ENCODE measurements at places on chromosomes 5 and 9.

- no peak for DNase-seq
- no peaks in the 10 kb centered on the region for H3K4me1 ChIP-seq
- no peak overlapping the region for H3K4me3 ChIP-seq
- no peaks in the 10 kb centered on the region for H3K36me3 ChIP-seq
- no peaks in the 10 kb centered on the region for H3K27me3 ChIP-seq
These were observed 72.8 kb upstream of the MTAP start for GRCh38 chr9:21729648-21730047.

- H3K27ac ChIP-seq: no peak overlapping the region
- no peaks in the 10 kb centered on the region for H3K36me3 ChIP-seq
- no peak overlapping the region for H3K4me3 ChIP-seq
- DNase-seq: no peak
These were observed 1660.8 kb upstream of the ACO1 start for GRCh38 chr9:30723656-30724055.

GRCh38 chr9:108134486-108135128 lies 645.0 kb upstream of the KLF4 start:
- no peak overlapping the region for H3K4me3 ChIP-seq
- H3K27me3 ChIP-seq: no peaks in the 10 kb centered on the region
- no peaks in the 10 kb centered on the region for H3K4me1 ChIP-seq
- no peaks in the 10 kb centered on the region for H3K36me3 ChIP-seq

GRCh38 chr9:107755246-107755645 lies 265.7 kb upstream of the KLF4 start:
- H3K4me1 ChIP-seq: peaks cover 5% of the 10 kb centered on the region
- no peak overlapping the region for H3K4me3 ChIP-seq
- H3K36me3 ChIP-seq: no peaks in the 10 kb centered on the region
- H3K27ac ChIP-seq: no peak overlapping the region

GRCh38 chr9:100309992-100310391 lies 42.8 kb downstream of the TEX10 start:
- no peak overlapping the region for H3K4me3 ChIP-seq
- no peak for DNase-seq
- H3K4me1 ChIP-seq: no peaks in the 10 kb centered on the region
- no peaks in the 10 kb centered on the region for H3K36me3 ChIP-seq
- no peaks in the 10 kb centered on the region for H3K27me3 ChIP-seq
- no peak overlapping the region for H3K27ac ChIP-seq

DNA sequence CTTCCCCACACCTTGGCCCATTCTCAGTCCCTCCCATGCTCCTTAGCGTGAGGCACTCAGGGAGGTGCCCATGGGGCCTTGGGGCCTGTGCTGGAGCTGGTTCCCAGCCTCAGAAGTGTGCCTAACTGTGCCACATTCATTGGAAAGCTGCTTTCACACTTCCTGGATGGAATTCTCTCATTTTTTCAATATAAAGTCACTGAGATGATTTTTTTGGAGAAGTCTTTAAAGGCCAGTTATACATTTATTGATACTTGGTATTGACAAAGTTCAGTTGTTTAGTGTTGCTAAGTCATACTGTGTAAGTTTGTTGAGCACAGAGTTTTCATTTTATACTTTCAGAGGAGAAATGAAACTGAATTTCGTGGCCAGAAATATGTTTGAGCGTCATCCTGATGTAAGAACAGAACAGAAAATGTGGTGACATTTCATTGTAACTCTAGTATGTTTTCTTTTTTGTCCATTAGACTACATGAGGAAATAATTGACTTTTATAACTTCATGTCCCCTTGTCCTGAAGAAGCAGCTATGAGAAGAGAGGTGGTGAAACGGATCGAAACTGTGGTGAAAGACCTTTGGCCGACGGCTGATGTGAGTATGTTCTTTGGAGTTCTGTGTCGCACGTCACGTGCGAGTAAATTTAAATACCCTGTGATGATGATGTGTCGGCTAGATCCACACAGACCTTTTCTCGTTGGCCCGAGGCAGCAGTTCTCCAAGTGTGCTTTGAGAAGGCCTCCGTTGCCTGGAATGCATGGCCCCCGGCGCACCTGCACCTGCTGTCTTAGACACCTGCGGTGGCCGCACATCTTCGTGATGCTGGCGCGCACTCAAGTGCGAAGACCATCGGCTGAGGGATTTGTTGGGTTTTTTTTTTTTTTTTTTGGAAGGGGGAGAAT lies 24.1 kb downstream of the TENT4A start:
- no peaks in the 10 kb centered on the region for H3K27me3 ChIP-seq
- H3K4me3 ChIP-seq: no peak overlapping the region
- no peak for DNase-seq
- peaks cover 37% of the 10 kb centered on the region for H3K36me3 ChIP-seq
- H3K27ac ChIP-seq: no peak overlapping the region

- no peaks in the 10 kb centered on the region for H3K4me1 ChIP-seq
- no peak for DNase-seq
- H3K36me3 ChIP-seq: no peaks in the 10 kb centered on the region
- H3K27me3 ChIP-seq: no peaks in the 10 kb centered on the region
- H3K27ac ChIP-seq: no peak overlapping the region
- no peak overlapping the region for H3K4me3 ChIP-seq
These were observed 354.1 kb upstream of the SLC30A5 start for GRCh38 chr5:68739752-68740151.

GRCh38 chr5:1874348-1874747 lies 8.4 kb downstream of the IRX4 start:
- H3K4me1 ChIP-seq: peaks cover 22% of the 10 kb centered on the region
- peaks cover 74% of the 10 kb centered on the region for H3K27me3 ChIP-seq
- no peak overlapping the region for H3K4me3 ChIP-seq
- no peak overlapping the region for H3K27ac ChIP-seq
- H3K36me3 ChIP-seq: no peaks in the 10 kb centered on the region

- H3K27ac ChIP-seq: no peak overlapping the region
- H3K36me3 ChIP-seq: no peaks in the 10 kb centered on the region
- no peak overlapping the region for H3K4me3 ChIP-seq
- no peaks in the 10 kb centered on the region for H3K27me3 ChIP-seq
These were observed 462.2 kb downstream of the DIRAS2 start for GRCh38 chr9:90180381-90180780.

GRCh38 chr5:36759117-36759516 lies 117.5 kb upstream of the NIPBL start:
- H3K4me1 ChIP-seq: no peaks in the 10 kb centered on the region
- H3K27ac ChIP-seq: no peak overlapping the region
- H3K36me3 ChIP-seq: no peaks in the 10 kb centered on the region
- H3K4me3 ChIP-seq: no peak overlapping the region

DNA sequence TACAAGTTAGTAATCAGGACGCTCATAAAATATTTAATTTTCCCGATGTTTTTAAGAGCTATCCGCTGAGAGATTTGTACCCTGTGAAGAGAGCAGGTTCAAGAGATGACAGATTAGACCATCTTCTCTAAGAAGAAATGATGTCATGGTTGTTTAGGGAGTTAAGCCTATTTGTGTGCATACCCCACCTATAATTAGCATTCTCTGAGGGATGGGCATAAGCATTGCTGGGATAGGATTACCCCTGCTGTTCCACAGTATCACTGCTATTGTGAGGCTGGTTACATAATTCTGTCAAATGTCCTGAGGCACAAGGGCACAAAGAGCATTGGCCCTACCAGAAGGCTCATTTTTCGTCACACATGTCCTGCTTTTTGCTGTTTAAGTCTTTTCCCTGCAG lies 687.0 kb downstream of the CETN3 start:
- no peaks in the 10 kb centered on the region for H3K27me3 ChIP-seq
- no peak for DNase-seq
- H3K27ac ChIP-seq: no peak overlapping the region

DNA sequence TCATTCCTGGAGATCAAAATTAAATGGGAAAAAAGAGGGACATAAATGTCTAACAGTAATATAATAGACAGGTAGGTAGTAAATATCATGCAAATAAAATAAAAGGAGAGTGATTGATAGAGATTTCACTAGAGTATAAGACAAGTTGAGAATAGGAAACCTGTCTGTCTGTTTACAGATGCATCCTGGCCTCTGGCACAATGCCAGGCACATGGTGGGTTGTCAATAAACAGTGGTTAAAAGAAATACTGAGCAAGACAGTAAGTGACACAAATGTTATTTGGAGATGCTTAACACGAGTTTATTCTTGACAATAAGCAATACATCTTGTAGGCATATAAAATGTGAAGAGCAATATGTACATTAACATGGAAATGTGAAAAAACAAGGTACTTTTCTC lies 33.3 kb downstream of the RICTOR start:
- no peaks in the 10 kb centered on the region for H3K4me1 ChIP-seq
- no peak overlapping the region for H3K4me3 ChIP-seq
- H3K27ac ChIP-seq: no peak overlapping the region
- no peaks in the 10 kb centered on the region for H3K27me3 ChIP-seq

GRCh38 chr5:45484781-45485180 lies 211.4 kb downstream of the HCN1 start:
- DNase-seq: no peak
- H3K36me3 ChIP-seq: no peaks in the 10 kb centered on the region
- H3K4me1 ChIP-seq: no peaks in the 10 kb centered on the region
- no peaks in the 10 kb centered on the region for H3K27me3 ChIP-seq
- H3K27ac ChIP-seq: no peak overlapping the region

GRCh38 chr5:150338546-150338945 lies 19.0 kb upstream of the TCOF1 start:
- H3K4me1 ChIP-seq: peaks cover 21% of the 10 kb centered on the region
- no peaks in the 10 kb centered on the region for H3K36me3 ChIP-seq
- peak overlapping the region; percentile 27 for H3K27ac ChIP-seq
- DNase-seq: no peak
- H3K27me3 ChIP-seq: no peaks in the 10 kb centered on the region

DNA sequence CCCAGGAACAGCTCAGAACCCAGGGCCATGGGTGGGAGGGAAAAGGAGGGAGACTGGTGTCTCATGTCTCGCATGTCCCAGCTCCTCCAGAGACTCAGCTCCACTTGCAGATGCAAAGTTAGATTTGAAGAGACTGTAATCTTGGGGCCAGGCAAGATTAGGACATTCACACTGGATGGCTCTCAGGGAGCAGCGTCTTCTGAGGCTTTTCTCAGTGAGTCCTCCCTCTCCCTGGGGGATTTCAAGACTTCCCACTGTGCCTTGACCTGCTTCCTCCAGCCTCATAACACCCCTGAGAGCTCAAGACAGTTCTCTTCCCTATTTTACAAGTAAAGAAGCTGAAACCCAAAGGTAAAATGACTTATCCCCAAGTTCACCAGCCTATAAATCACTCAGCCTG lies 10.5 kb upstream of the TCOF1 start:
- H3K36me3 ChIP-seq: no peaks in the 10 kb centered on the region
- DNase-seq: no peak
- no peak overlapping the region for H3K27ac ChIP-seq
- H3K4me3 ChIP-seq: no peak overlapping the region

DNA sequence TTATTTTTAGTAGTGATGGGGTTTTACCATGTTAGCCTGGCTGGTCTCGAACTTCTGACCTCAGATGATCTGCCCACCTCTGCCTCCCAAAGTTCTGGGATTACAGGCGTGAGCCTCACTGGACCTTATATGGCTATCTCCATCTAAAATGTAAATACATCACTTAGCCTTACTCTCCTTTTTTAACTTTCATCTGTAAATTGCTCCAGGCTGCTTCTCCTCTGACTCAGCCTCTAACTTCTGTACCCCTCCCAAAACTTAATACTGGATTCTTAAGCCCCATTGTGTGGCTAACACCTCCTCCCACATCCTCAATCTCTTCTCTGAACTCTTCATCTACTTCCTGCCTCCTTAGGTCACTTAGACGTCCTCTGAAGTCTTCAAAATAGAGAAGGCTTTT lies 4.0 kb downstream of the SNX30 start:
- H3K4me3 ChIP-seq: no peak overlapping the region
- H3K4me1 ChIP-seq: peaks cover 17% of the 10 kb centered on the region
- no peak overlapping the region for H3K27ac ChIP-seq
- DNase-seq: no peak
- no peaks in the 10 kb centered on the region for H3K36me3 ChIP-seq

GRCh38 chr5:1836176-1836890 lies 35.1 kb downstream of the NDUFS6 start:
- peaks cover 3% of the 10 kb centered on the region for H3K36me3 ChIP-seq
- H3K27me3 ChIP-seq: peaks cover 23% of the 10 kb centered on the region
- H3K4me3 ChIP-seq: no peak overlapping the region
- peaks cover 15% of the 10 kb centered on the region for H3K4me1 ChIP-seq
- H3K27ac ChIP-seq: no peak overlapping the region
- DNase-seq: no peak

- no peak overlapping the region for H3K27ac ChIP-seq
- no peaks in the 10 kb centered on the region for H3K27me3 ChIP-seq
- no peak overlapping the region for H3K4me3 ChIP-seq
- no peaks in the 10 kb centered on the region for H3K4me1 ChIP-seq
- DNase-seq: no peak
- H3K36me3 ChIP-seq: no peaks in the 10 kb centered on the region
These were observed 636.5 kb downstream of the TLE1 start for GRCh38 chr9:81052846-81053245.

GRCh38 chr9:127004946-127005769 lies 90.6 kb downstream of the RALGPS1 start:
- no peak overlapping the region for H3K4me3 ChIP-seq
- DNase-seq: no peak
- H3K4me1 ChIP-seq: no peaks in the 10 kb centered on the region
- H3K27ac ChIP-seq: peak overlapping the region; percentile 10

GRCh38 chr5:57950616-57951228 lies 468.1 kb upstream of the ACTBL2 start:
- no peak overlapping the region for H3K27ac ChIP-seq
- DNase-seq: no peak
- no peaks in the 10 kb centered on the region for H3K36me3 ChIP-seq
- no peaks in the 10 kb centered on the region for H3K27me3 ChIP-seq

GRCh38 chr9:121557581-121558447 lies 58.2 kb upstream of the GGTA1 start:
- no peaks in the 10 kb centered on the region for H3K27me3 ChIP-seq
- no peak overlapping the region for H3K4me3 ChIP-seq
- H3K27ac ChIP-seq: peak overlapping the region; percentile 0

DNA sequence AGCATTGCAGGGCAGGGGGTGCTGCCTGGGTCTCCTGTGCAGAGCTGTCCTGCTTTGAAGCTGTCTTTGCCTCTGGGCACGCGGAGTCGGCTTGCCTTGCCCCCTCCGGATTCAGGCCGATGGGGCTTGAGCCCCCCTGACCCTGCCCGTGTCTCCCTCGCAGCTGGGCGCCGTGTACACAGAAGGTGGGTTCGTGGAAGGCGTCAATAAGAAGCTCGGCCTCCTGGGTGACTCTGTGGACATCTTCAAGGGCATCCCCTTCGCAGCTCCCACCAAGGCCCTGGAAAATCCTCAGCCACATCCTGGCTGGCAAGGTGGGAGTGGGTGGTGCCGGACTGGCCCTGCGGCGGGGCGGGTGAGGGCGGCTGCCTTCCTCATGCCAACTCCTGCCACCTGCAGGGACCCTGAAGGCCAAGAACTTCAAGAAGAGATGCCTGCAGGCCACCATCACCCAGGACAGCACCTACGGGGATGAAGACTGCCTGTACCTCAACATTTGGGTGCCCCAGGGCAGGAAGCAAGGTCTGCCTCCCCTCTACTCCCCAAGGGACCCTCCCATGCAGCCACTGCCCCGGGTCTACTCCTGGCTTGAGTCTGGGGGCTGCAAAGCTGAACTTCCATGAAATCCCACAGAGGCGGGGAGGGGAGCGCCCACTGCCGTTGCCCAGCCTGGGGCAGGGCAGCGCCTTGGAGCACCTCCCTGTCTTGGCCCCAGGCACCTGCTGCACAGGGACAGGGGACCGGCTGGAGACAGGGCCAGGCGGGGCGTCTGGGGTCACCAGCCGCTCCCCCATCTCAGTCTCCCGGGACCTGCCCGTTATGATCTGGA lies 2.7 kb downstream of the CEL start:
- no peak overlapping the region for H3K4me3 ChIP-seq
- H3K27ac ChIP-seq: no peak overlapping the region
- H3K4me1 ChIP-seq: no peaks in the 10 kb centered on the region
- no peaks in the 10 kb centered on the region for H3K27me3 ChIP-seq
- peaks cover 50% of the 10 kb centered on the region for H3K36me3 ChIP-seq

GRCh38 chr9:93635186-93636107 lies 59.1 kb downstream of the PHF2 start:
- H3K27me3 ChIP-seq: no peaks in the 10 kb centered on the region
- peaks cover 62% of the 10 kb centered on the region for H3K36me3 ChIP-seq
- no peak overlapping the region for H3K27ac ChIP-seq
- H3K4me1 ChIP-seq: peaks cover 5% of the 10 kb centered on the region
- no peak for DNase-seq
